Hippocampal formation (tissue), 2 donors: ENCODE measurements at places on chromosomes 12 and 14.

DNA sequence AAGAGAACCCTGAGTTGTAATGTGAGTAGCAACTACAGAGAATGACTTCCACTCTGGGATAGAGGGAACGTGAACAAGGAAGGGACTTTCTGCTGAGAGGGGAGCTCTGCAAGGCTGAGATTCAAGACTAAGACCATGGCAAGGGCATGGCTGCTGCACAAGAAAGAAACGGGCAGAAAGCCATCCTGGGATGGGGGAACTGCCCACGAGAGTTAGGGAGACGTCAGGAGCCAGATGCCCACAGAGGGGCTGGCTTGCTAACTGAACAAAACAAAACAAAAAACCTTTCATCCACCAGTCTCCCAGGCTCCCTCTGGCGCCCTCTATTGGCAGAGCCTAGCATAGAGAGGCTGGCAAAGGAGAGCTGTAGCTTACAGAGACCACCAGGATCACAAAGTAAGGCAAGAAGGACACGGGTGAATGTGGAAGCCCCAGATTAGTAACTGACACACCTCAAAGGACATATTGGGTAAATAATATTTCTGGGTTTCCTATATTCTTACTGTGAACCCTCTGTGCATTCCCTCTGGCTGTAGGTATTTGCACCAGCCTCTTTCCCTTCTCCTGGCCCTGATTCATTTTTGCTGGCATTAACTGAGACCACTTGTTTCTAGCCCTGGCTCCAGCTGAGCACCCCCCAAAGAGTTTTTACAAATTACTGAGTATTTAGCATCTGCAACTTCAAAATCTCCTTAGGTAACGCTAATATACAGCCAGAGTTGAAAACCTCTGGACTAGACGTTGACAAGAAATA, 338.3 kb downstream of the EMP1 start:
- DNase-seq, result peak; percentile 80

DNA sequence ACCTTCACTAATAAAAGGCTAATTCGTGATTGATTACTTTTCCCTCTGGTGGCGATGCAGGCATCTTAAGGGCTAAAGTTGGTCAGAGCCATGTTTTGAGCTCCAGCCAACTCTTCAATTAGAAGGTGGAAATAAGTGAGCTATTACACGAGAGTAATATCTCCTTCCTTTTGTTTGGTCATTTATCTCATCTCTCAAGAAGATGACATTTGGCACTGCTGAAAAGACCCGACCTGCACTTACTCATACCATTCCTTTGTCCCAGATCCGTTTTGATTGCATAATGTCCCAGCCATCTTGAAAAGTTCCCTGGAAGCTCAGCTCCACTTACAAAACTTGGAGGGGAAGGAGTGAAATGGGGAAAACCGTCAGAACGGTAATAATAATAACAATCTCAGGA, 316.2 kb downstream of the VRK1 start:
- DNase-seq, result no peak

- DNase-seq, result no peak
These were observed 6.8 kb upstream of the BEGAIN start for GRCh38 chr14:100593751-100594624.

GRCh38 chr12:29152223-29152868, 3.3 kb downstream of the FAR2 start:
- DNase-seq, result no peak

- peak; percentile 35 for DNase-seq
These were observed 423 bp downstream of the ALDH6A1 start for GRCh38 chr14:74083784-74084276.

- DNase-seq, result no peak
These were observed 19.1 kb downstream of the BCL7A start for GRCh38 chr12:122040579-122041386.

DNA sequence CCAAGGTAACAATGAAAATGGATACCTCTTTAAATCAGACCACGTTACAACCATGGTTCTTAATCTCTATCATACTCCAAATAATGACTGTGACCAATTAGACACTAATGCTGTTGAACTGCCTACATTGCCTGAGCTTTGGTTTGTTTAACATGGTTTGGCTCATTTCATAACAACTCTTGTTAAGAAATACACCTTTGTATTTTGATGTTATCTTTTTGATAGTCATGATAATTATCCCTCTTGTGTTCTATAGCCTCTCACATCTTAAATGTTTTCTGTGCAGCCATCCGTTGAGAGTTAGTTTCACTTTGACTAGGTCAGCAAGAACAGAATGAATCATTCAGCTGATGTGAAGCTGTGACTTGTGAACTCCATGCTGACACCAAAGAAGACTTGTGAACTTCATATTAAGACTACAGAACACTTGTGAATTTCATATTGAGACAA, 75.5 kb upstream of the RERGL start:
- DNase-seq, result no peak

DNA sequence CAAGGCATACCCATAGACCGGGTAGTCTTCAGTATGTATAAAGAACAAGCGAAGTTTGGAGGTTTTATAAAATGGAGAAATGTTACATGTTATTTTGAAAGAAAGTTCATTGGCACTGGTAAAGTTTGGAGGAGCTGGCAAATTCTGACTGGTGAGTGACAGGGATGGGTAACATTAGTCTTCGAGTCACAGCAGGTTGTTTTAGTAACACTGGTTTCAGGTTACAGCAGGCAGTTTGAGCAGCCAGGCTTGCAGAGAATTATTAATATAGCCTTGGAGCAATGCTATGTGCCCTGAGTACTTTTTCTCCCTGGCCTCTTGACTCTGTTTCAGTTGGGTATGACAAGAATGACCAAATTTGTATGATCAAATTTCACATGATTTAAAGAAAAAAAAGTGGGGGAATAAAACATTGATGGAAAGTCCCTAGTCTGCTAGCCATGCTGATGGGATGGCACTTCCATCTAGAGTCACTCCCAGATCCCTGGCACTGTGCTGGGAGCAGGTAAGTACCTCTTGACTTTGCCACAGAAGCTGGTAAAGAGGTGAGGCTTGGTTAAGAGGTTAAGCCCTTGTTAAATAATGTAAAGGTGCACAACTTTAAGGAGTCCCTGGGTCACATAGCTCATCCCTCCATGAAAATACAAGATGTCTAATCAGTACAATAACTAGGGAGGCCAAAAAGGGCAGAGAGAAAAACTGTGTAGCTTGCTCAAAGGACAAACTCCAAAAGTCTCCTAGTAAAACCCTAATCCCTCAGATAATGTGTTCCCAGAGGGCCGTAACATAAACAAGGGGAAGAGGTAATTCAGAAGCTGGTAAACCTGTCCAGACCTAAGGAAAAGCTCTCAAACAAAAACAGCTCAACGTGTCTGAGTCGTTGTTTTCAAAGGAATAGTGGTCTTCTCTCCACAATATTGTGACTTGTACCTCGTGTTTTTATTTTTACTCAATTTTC, 12.7 kb upstream of the SVOP start:
- no peak for DNase-seq

- DNase-seq, result no peak
These were observed 71.4 kb upstream of the GPR68 start for GRCh38 chr14:91315844-91316267.

GRCh38 chr12:12447236-12447635, 90.4 kb downstream of the BORCS5 start:
- DNase-seq, result no peak

DNA sequence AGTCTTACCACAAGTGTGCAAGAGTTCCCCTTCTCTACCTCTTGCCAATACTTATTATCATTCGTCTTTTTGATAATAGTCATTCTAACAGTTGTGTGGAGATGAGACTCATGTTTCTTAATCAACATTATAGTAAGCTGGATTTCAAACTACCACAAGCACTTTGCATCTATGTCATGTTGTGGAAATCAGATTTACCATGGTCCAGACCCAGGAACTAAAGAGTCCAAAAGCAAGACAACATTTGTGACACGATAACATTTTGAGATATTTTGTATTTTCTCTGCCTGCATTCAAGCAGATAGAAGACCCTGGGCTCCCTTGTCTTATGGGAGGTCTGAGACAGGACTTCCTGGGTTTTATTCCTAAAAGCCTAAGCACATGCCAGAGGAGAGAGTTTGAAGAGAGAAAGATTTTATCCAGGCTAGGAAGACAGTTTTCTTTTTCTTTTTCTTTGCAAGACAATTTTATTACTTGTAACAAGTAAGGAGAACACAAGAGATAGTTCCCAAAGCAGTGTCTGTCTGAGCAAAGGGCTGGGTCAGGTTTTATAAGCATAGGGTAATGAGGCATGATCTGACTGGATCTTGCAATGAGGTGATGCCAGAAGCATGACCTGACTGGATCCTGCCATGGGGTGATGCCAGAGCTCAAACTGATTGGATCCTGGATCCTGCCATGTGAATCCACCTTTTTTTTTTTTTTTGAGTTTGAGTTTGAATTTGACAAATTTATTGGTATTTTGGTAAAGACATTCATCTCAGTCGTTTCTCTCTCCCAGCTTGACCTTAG, 180.5 kb upstream of the HMGA2 start:
- no peak for DNase-seq

DNA sequence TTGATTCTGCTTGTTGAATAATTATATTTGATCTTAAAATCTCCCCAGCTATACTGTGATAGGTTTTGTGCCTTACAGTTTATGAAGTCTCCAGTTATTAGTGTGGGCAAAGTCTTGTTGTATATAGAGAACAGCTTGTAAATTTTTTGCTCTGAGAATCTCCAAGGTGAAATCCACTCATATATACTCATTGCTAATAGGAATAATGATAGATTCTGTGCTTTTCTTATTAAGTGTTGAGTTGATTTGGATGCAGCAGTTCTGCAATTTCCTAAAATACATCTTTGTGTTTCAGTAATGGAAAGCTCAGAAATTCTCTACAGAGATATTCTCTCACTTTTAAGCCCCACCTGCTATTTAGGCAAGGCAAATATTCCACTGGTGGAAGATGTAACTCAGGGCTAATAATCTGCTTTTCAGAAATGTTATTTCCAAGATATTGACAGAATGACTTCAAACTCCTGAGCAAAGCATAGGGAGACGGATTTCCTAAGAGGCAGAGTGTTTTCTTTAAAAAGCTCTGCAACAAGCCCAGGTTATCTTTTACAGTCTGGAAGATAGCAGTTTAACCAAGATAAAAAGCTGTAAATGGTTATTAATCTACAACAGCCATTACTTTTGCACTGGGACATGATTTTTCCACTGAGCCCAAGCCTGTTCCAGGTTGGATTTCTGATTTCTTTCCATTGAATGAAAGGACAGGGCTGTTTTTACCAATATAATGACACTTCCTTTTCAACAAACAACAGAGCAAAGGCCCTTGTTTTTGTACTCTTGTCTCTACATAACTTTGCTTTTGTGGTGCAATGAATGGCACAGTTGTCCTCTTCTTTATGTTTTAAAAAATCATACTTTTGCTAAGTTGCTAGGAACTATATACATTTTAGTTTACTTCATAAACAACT, 239.9 kb upstream of the ATP2B1 start:
- DNase-seq, result no peak

GRCh38 chr14:80718940-80719339, 222.6 kb downstream of the CEP128 start:
- DNase-seq, result no peak

DNA sequence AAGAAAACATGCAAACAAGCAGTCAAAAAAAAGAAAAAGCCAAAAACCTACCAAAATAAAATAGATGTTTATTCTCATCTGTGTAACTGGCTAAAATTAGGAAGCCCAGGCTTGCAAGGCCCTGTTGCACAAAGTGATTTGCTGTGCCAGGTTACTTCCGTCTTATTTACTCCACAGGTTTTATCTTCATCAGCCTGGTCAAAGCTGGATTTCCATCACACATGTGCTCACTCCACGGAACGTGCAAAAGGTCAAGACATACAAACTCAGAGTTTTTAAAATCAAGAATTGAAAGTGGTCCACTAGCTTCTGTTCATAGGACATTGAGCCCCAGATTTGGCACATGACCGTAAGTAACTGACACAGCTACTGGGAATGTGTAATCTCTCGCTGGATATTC, 14.8 kb downstream of the KCNJ8 start:
- DNase-seq, result no peak

DNA sequence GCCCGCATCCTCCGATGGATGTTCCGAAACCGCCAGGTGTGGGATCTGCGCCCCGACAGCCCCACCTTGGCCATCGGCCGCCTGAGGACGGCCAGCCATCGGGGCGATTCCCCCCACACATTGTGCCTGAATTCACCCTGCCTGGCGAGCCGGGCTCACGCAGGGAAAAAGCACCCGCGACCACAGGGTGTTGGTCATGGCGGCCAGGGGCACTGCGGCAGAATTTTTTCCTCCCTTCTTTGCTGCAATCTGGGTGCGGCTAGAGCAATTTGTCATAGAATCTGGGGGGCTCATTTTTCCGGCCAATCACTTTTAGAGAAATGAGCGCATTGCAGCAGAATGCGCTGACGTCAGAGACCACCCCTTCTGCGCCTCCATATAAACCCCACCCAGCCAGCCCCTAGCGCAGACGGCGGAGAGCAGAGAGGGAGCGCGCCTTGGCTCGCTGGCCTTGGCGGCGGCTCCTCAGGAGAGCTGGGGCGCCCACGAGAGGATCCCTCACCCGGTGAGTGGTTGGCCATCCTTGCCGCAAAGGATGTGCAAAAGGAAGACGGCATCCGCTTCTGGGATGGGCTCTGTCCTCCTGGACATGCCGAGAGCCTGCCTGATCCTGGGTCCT, at the start of gene MEG3:
Gene MEG3, plus strand, starts transcription at position 406 of the 619 bp plus-strand sequence.
- DNase-seq, result peak; percentile 27

GRCh38 chr12:121279507-121279915, 17.0 kb downstream of the CAMKK2 start:
- peak; percentile 34 for DNase-seq

DNA sequence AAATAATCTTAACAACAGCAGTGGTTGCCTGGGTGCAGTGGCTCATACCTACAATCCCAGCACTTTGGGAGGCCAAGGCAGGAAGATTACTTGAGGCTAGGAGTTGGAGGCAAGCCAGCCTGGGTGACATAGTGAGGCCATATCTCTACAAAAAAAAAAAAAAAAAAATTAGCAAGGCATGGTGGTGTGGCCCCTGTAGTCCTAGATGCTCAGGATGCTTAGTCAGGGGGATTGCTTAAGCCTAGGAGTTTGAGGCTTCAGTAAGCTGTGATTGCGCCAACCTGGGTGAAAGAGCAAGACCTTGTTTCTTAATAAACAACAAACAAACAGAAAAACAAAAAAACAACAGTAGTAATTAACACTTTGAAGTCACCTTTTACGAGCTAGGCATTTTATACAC, 642 bp upstream of the ACSM4 start:
- DNase-seq, result no peak

- DNase-seq, result no peak
These were observed 45.3 kb downstream of the IQSEC3 start for GRCh38 chr12:111699-112493.

DNA sequence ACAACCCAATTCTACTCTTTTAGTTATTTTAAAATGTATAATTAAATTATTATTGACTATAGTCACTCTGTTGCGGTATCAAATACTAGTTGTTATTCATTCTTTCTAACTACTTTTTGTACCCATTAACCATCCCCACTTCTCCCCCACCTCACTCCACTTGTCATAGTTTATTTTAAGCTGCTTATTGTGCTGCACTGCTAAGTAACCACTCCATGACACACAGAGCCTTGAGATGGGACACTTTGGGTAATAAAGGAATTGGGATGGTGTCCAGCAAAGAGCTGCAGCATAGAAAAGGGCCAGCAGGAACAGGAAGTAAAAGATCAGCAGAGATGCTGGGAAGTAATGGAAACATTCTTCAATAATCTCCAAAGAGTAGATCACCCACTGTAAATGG, 123.0 kb downstream of the RPS29 start:
- DNase-seq, result no peak

- DNase-seq, result no peak
These were observed 30.6 kb downstream of the SOCS2 start for GRCh38 chr12:93602897-93603668.
